ENCODE measurements at places on chromosomes 2 and 18.
A peak's percentile ranks its signal among the peaks of the same experiment; 100 is the strongest.

GRCh38 chr2:8380566-8380965 is 301.3 kb upstream of the ID2 start:
- H3K4me3 ChIP-seq: no peak overlapping the region
- peaks cover 8% of the 10 kb centered on the region for H3K4me1 ChIP-seq
- DNase-seq: no peak

- H3K27me3 ChIP-seq: peaks cover 2% of the 10 kb centered on the region
- H3K4me3 ChIP-seq: no peak overlapping the region
- H3K36me3 ChIP-seq: no peaks in the 10 kb centered on the region
- H3K4me1 ChIP-seq: no peaks in the 10 kb centered on the region
These were observed 98.8 kb downstream of the ZBTB7C start for GRCh38 chr18:48310353-48310752.

- peaks cover 76% of the 10 kb centered on the region for H3K27me3 ChIP-seq
- no peak overlapping the region for H3K4me3 ChIP-seq
- peaks cover 2% of the 10 kb centered on the region for H3K36me3 ChIP-seq
- DNase-seq: no peak
- no peak overlapping the region for H3K27ac ChIP-seq
- peaks cover 36% of the 10 kb centered on the region for H3K4me1 ChIP-seq
These were observed 3.7 kb downstream of the DLX1 start for GRCh38 chr2:172089005-172089504.

- DNase-seq: no peak
- peaks cover 80% of the 10 kb centered on the region for H3K4me1 ChIP-seq
- H3K27ac ChIP-seq: no peak overlapping the region
- no peaks in the 10 kb centered on the region for H3K36me3 ChIP-seq
These were observed 89.1 kb downstream of the ALPK2 start for GRCh38 chr18:58539659-58540380.

DNA sequence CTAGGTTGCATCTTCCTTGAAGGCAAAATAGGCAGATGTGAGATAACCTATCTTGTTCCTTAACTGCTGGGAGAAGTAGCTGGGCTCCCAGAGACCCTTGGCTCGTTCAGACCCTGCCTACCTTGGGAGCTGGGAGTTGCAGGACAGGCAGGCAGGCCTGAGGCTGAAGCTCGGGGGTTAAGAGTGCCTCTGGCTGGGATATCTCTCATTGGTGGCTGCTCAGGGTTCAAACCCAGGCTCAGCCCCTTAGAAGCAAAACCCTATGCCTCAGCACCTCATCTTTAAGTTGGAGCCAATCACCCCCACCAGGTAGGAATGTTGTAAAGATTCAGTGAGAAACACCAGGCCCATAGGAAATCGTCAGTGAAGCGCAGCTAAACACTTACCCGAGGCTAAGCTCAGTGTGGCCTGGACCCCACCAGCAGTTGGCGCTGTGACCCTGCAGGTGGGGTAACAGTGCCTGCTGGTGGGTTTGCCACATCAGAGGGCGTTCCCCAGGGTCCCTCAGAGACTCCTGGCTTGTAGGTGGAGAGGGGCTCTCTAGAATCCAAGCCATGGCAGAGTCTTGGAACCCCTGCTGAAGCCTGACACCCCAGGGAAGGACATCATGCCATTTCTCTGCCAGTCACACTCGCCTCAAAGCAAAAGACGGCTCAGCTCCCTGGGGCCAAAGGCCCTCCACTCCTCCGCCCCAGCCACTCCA is 54.6 kb upstream of the GPR17 start:
- no peaks in the 10 kb centered on the region for H3K27me3 ChIP-seq
- DNase-seq: peak; percentile 72
- no peak overlapping the region for H3K27ac ChIP-seq
- no peaks in the 10 kb centered on the region for H3K36me3 ChIP-seq

- H3K27me3 ChIP-seq: peaks cover 6% of the 10 kb centered on the region
- H3K4me3 ChIP-seq: no peak overlapping the region
- no peaks in the 10 kb centered on the region for H3K36me3 ChIP-seq
- H3K4me1 ChIP-seq: no peaks in the 10 kb centered on the region
These were observed 81.7 kb upstream of the FAM98A start for GRCh38 chr2:33680644-33681363.

- peak; percentile 2 for DNase-seq
- no peak overlapping the region for H3K27ac ChIP-seq
- H3K4me3 ChIP-seq: no peak overlapping the region
- H3K27me3 ChIP-seq: peaks cover 3% of the 10 kb centered on the region
- no peaks in the 10 kb centered on the region for H3K36me3 ChIP-seq
These were observed 257.9 kb downstream of the NDUFA10 start for GRCh38 chr2:239767021-239767905.

DNA sequence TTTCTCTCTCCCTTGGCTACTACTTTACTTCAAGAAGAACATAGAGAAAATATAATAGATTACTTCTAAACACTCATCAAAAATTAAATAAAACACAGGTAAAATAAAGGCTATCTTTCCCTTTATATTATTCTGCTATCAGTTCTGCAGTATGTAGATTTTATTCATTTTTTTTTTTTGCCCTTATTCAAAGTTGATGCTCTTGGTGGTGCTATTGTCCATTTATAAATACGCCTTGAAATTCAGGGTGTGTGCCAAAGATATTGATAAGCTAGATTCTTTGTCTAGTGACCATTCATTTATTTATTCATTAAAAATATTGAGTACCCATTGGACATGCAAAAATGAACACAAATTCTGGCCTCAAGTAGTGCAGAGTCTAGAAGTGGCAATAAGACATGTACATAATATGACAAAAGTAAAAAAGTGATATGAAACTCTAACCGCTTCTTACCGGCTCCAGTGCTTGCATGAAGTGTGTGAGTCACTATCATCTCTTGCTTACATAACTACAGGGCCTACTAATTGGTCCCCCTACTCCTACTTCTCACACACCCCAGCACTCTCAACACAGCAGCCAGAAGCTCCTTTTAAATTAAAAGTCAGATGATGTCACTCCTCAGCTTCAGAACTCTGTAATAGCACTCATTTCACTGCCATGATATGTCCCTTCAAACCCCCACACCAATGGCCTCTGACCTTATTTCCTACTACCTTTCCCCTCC is 208.3 kb upstream of the FANCL start:
- H3K4me3 ChIP-seq: no peak overlapping the region
- H3K27ac ChIP-seq: no peak overlapping the region
- no peaks in the 10 kb centered on the region for H3K36me3 ChIP-seq
- no peaks in the 10 kb centered on the region for H3K27me3 ChIP-seq

DNA sequence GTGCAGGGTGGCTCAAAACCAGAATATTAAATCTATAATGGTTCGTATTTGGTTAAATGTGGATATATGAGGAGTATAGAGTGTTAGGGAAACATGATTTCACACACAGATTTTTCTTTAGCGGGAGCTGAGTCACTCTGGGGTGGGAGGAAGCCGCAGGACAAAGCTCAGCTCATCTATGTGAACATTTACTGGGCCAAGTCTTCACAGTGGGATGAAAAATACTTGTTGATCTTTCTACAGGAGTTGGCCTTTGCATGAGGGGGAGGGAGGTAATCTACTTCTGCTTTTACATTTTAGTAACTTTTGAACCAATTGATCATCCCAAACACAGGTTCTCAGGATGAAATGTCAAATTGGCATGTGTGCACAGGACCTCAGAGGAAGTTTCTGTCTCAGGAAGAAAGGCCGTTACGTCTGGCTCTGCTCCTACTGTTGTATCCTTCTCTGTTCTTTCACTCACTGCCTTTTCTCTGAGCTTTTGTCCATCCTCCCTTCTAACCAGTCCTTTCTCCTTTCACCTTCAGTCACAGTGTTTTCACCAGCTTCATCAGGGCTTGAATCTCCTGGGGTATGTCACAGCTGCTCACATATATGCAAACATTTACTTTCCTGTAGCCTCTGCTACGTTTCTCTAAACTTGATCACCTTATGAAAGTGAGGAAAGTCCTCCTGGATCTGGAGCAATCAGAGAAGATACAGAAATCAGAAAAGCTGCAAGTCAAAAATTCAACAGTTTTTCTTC is 943.3 kb upstream of the FANCL start:
- H3K36me3 ChIP-seq: no peaks in the 10 kb centered on the region
- H3K4me1 ChIP-seq: peaks cover 28% of the 10 kb centered on the region
- H3K27me3 ChIP-seq: peaks cover 5% of the 10 kb centered on the region
- peak overlapping the region; percentile 74 for H3K27ac ChIP-seq

- no peak overlapping the region for H3K4me3 ChIP-seq
- H3K36me3 ChIP-seq: no peaks in the 10 kb centered on the region
These were observed 71.5 kb upstream of the CTDP1 start for GRCh38 chr18:79608069-79608468.

GRCh38 chr2:23400703-23401102 is 15.7 kb downstream of the KLHL29 start:
- H3K27ac ChIP-seq: no peak overlapping the region
- peaks cover 19% of the 10 kb centered on the region for H3K4me1 ChIP-seq
- H3K4me3 ChIP-seq: no peak overlapping the region

DNA sequence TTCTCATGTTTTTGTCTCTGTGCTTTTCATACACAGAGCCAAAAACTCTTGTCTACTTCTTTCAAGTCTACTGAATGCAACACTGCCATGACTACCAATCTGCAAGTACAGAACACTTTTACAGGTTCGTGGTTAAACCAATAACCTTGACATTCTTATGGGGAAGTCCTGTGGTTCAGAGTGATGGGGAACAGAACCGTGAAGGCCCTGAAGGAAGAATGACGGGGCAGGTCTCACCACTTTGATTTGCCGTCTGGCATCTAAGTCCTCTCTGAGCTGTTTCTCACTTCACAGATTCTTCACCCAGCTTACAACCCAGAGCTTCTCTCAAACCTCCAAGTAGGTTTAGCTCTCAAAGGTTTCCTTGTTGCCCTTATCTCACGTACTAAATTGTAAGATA is 117.5 kb upstream of the SNTG2 start:
- H3K4me3 ChIP-seq: no peak overlapping the region
- H3K4me1 ChIP-seq: no peaks in the 10 kb centered on the region
- DNase-seq: no peak
- no peaks in the 10 kb centered on the region for H3K36me3 ChIP-seq
- no peak overlapping the region for H3K27ac ChIP-seq

DNA sequence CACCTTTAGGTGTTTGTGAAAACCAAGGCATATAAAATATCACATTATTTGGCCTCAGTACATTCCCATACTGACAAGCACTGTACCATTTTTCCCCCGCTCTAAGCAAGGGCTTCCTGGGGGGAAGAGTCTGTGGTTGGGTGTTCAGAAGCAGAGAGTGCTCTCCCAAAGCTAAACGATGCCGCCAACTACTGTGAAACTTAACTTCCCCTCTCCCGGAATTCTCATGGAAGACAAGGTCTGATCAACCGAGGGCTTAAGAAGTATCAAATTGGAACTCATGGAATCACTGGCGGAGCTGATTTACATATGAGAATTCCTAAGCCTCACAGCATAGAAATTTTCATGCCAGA is 433 bp upstream of the MFF start:
- peak overlapping the region; percentile 95 for H3K4me3 ChIP-seq
- H3K27me3 ChIP-seq: no peaks in the 10 kb centered on the region
- DNase-seq: no peak
- peaks cover 32% of the 10 kb centered on the region for H3K4me1 ChIP-seq
- H3K27ac ChIP-seq: peak overlapping the region; percentile 91
- H3K36me3 ChIP-seq: peaks cover 17% of the 10 kb centered on the region

DNA sequence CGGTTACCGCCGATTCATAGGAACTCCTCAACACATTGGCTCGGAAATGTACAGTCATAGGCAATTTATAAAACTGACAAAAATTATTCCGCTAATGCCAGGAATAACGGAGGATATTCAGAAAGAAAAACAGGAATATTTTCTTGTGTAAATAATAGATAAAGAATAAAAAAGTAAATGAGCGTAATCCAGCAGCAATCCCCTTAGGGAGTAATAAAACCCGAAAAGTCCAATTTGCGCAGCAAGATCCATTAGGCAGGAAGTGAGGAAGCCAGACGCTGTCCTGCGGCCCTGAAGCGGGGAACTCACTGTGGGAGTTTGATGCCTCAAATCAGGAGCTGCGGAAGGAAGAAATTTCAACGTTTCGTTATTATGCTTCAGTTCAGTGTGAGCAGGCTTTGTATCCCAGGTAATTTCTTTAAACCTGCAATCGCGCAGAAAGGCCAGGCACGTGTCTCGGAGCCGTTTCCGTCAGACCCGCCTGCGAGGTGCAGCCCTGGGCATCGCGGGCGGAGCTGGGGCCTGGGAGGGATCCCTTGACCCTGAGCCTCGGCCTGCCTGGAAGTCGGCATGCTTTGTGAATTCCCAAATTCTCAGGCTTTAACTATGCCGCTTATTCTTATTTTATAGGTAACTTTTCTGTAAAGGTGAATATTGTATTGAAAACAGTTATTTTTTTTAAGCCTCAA is 180.9 kb upstream of the ALKAL2 start:
- no peak overlapping the region for H3K27ac ChIP-seq
- H3K4me1 ChIP-seq: peaks cover 26% of the 10 kb centered on the region
- H3K27me3 ChIP-seq: peaks cover 16% of the 10 kb centered on the region
- no peak for DNase-seq

All from activated B cell treated with CpG ODN at 0.5 μM for 24 hours (primary cell).